Urothelium cell line (cell line): ENCODE measurements at places on chromosomes 2 and 18.

GRCh38 chr2:199895406-199895805 is 15.7 kb upstream of the C2orf69 start:
- no peak for DNase-seq

DNA sequence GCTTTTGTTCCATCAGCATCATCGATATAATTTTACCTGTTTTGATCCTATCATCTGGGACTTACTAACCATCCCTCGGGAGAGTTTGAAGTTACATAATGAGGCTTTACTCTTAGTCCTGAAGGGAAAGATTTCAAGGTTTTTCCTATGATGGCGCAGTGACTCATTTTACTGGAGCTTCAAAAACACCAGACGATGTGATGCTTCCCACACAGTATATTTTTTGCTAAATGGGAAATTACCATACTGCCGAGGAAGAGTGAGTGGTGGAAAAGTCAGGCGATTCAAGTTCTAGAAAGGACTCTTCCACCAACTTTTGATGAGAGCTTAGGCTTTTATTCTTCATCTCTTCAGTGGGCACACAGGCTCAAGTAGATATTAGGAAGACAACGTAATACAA is 44.6 kb upstream of the GCG start:
- DNase-seq: no peak

- no peak for DNase-seq
These were observed 337.0 kb downstream of the NCKAP5 start for GRCh38 chr2:133231264-133231663.

- no peak for DNase-seq
These were observed 114.4 kb upstream of the NOL4 start for GRCh38 chr18:34339155-34339554.

GRCh38 chr2:170530284-170530745 is 184.8 kb upstream of the SP5 start:
- peak; percentile 63 for DNase-seq

GRCh38 chr2:7673853-7674252 is 756.6 kb downstream of the RNF144A start:
- no peak for DNase-seq

- DNase-seq: no peak
These were observed 566.4 kb upstream of the ID2 start for GRCh38 chr2:8115456-8115855.

- no peak for DNase-seq
These were observed 228.1 kb downstream of the RBM43 start for GRCh38 chr2:151033271-151034248.

DNA sequence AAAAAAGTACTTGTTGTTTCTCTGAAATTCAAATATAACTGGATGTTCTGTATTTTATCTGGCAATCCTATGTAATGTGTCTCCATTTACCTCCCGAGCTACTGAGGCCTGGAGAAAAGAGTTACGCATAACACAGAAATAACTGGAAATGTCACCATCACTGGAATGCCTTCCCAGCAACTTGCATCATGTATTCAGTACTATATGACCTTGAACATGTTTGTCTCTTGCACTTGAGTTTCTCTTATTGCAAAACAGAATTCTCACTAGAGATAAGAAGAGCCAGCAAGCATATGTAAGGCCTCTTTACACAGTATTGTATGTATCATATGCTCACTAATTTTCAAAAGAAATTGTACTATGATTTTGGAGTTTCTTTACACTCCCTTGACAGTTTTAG is 99.6 kb upstream of the CTAGE1 start:
- DNase-seq: no peak

DNA sequence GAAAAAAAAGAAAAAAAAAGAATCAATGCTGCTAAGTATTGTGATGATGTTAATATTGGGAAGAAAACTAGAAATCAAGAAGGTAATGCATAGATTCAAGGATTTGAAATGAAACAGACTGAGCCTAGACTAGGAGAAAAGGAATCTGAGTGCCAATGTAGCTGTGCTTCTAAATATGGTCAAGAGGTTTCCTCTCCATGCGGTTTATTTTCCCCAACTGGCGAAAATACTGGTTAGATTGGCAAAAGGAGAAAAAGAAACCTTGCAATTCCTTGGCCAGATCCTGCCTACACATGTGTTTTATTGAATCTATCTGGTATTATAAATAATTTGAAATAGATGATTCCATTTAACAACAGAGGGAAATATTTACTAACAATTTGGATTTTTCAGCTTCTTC is 5.7 kb downstream of the SCN3A start:
- DNase-seq: no peak
